ENCODE measurements at places on chromosomes 6 and 20.

GRCh38 chr20:44496976-44497375 lies 21.3 kb downstream of the TTPAL start:
- DNase-seq = peak; percentile 67

DNA sequence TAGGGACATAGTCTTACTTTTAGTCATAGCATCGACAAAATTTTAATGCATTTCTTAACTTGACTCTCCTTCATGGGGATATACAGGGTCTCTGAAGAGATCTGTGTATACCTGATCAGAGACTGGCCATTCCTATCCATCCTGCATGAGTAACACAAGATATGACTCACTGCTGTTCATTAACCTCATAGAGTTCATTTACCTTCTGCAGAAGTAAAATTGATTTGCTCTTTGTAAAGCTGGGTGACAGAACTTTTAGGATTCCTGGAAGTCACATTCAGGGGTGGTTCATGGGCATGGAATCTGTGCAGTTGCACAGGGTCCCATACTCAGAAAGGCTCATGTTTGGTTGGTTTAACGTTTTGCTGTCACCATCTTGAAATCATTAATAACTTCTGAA lies 53.2 kb downstream of the PDE7B start:
- no peak for DNase-seq

DNA sequence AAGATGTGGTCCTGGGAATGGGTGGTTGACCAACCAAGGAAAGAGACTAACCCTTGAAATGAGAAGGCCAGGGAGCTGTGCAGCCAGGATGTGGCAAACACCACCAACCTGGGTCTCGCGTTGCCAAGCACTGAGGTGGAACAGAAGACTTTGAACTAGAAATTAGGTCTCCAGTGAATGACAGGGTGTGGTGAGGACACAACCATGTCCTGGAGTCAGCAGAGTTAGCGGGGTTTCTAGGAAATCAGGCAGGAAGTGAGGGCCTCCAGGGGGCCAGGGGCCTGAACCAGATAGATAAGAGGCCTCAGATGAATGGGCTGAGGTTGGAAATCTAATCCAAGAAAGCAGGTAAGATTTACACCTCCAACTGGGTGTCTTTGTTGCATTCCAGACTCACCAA lies 353.3 kb upstream of the ARID1B start:
- no peak for DNase-seq

DNA sequence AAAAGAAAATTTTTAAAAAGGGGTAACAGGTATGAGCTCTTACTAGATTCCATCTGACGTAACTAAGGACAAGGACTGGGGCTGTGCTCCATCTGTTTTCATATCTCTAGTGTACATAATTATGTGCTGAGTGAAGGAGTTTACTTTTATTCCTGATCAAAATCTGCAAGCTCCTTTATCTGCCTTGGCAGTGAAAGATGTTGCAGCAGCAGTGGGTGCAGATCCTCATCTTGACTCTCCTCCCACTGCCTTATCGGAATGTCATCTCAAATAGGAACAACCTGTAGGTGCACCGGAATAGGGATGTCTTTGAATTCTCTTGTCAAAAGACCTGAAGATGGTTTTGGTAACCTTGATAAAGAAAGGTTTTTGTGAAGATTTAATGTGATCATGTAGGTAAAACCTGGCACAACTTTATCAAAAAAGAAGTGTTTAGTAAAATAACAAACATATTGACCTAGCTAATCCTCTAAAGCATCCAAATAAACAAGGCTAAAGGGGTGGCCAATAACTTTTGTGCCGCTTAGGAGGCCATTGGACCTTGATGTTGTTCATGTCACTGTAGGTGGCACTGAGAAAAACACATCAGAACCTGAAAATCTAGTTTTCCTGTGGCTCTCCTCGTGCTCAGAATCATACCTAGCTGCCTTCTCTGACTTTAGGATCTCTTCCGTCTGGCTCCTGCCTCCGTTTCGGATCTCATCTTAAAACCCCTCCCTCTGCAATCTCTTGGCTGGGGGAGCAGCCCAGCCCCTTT lies 19.0 kb upstream of the SLC16A10 start:
- no peak for DNase-seq

- no peak for DNase-seq
These were observed 1.4 kb downstream of the PHACTR1 start for GRCh38 chr6:12718015-12718414.

DNA sequence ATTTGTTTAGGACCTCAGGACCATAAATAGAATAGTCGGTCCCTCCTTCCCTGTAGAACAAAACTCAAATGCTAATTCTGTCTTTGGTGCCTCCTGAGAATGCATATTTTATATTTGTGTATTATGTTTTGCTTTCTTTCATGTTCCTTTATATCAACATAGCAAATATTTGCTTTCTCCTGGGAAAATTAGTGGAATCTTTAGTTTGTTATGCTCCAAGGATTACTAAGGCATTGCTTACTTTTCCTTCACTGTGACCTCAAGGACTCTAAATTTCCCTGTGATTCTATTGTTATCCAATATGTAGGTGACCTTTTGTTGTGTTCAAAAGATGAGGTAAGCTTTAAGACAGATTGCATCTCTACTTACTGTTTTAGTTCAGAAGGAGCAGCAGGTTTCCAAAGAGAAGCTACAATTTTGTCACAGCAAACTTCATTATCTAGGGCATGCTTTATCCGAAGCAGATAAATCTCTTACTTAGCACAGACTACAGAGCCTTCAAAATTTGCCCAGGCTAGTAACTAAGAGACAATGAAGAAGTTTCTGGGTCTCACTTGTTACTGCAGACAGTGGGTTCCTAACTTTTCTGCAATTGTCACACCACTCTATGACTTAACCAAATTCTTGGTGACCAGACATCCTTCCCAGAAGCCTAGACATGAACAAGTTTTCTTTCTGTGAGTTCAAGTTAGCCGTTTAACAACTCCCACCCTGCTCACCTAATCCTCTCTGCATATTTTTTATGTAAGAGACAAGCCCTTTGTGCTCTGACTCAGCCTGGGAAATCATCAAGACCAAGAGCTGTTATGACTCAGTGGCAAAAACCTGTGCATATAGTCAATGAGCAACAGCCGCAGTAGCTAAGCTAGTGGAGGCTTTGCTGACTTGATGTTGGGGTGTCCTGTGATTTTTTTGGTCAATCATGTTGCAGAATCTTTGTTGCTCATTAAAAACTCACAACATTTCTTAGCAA lies 378.8 kb downstream of the QKI start:
- peak; percentile 28 for DNase-seq

- DNase-seq = no peak
These were observed 401 bp downstream of the SLC32A1 start for GRCh38 chr20:38724626-38725147.

GRCh38 chr20:11389186-11389585 lies 528.5 kb upstream of the BTBD3 start:
- DNase-seq = no peak

GRCh38 chr20:15332711-15333160 lies 995.3 kb upstream of the FLRT3 start:
- no peak for DNase-seq

DNA sequence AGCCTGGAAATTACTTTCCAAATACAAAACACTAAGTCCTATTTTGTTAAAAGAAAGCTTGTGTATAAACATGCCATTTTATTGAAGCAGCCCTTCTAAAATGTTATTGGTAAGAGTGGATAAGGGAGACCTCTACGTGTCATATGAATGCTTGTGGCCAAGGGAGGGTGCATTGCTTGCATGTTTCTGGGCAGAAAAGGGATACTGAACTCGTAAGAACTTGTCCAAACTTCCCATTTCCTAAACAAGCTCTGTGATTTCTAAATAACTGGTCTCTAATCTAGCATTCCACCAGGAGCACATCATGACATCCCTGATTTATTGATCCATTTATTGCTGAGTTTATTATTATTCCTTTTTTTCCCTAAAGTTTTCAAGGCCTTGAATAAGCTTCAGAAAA lies 474.1 kb downstream of the CD109 start:
- DNase-seq = peak; percentile 85

DNA sequence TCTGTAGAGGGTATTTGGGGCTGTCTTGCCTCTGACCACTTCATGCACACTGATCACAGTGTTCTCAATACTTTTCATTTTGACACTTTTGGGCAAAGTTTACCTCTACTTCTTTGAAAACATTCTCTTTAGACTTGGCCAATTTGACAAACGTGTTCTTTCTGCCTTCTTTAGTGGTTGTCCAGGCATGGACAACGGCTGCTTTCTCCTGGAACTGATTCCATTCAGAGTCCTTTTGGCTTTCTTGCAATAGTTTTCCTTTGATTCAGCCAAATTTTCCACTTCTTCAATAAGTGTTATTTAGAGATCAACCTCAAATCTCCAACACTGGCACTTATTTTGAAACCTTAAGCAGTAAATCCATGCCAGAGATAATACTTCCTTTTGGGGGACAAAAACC lies 6.7 kb upstream of the CST9 start:
- DNase-seq = no peak

GRCh38 chr20:63442100-63442493 lies 30.4 kb downstream of the KCNQ2 start:
- no peak for DNase-seq

DNA sequence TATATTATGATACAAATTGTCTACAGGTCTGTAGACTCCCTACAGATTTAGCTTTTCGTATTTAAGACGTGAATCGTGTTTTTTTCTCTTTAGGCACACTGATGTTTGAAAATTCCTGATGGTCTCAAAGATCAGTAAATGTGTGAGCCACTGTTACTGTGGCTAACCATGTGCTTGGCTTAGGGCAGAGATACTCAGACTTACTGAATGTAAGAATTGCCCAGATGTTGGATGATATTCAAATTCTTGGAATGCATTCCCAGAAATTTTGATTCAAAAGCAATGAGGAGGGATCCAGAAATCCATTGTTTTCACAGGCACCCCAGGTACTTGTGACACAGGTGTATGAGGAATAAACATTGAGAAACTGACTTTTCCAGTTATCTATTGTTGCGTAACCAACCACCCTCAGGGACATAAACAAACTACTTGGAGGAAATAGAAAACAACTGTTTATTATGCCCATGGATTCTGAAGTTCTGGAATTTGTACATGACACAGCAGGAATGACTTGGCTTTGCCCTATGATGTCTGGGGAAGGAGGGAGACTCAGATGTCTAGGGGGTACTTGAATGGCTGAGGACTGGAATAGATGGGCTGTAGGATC lies 339.6 kb upstream of the CITED2 start:
- no peak for DNase-seq

- no peak for DNase-seq
These were observed 8.8 kb upstream of the MOG start for GRCh38 chr6:29647927-29648642.

- no peak for DNase-seq
These were observed 138.6 kb downstream of the KHDC1L start for GRCh38 chr6:73086726-73087125.

- no peak for DNase-seq
These were observed 14.9 kb upstream of the MAPK13 start for GRCh38 chr6:36115412-36115811.

GRCh38 chr6:1593958-1594314 lies 15.8 kb upstream of the FOXC1 start:
- no peak for DNase-seq

- DNase-seq = peak; percentile 24
These were observed 11.0 kb downstream of the TBPL1 start for GRCh38 chr6:133964052-133964451.

- no peak for DNase-seq
These were observed 152.2 kb downstream of the TFAP2B start for GRCh38 chr6:50970908-50971307.

DNA sequence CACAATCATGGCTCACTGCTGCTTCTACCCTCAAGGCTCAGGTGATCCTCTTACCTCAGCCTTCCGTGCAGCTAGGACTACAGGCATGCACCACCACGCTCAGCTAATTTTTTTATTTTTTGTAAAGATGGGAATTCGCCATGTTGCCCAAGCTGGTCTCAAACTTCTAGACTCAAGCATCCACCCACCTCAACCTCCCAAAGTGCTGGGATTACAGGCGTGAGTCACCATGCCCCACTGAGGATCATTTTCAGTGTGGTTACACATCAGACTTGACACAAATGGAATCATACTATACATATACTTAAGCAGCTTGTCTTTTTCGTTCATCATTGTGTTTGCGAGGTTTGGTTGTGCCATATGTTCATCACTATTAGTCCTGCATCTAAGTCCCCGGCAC lies 26.6 kb downstream of the ZC3H12D start:
- no peak for DNase-seq

GRCh38 chr6:9851006-9851405 lies 563.9 kb downstream of the TFAP2A start:
- DNase-seq = no peak

DNA sequence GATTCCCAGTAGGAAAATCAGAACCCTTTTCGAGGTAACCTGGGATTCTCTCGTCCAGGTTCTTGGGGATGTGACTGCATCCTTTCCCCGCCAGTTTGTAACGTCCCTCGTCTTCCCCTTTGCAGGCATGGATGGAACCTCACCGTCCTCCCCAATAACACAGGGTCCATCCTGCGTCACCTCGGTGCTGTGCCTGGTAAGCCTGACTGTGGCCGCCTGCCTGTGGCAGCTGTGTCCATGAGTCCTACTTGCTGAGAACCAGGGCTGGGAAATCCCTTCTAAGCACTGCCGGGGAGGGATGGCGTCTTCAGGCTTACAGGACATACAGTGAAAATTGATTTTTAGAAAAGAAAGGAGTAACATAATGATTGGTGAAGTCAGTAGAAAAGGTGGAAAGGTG lies 155.6 kb downstream of the DTNBP1 start:
- DNase-seq = no peak

- DNase-seq = no peak
These were observed 67.6 kb downstream of the SLC22A2 start for GRCh38 chr6:160190973-160191372.

DNA sequence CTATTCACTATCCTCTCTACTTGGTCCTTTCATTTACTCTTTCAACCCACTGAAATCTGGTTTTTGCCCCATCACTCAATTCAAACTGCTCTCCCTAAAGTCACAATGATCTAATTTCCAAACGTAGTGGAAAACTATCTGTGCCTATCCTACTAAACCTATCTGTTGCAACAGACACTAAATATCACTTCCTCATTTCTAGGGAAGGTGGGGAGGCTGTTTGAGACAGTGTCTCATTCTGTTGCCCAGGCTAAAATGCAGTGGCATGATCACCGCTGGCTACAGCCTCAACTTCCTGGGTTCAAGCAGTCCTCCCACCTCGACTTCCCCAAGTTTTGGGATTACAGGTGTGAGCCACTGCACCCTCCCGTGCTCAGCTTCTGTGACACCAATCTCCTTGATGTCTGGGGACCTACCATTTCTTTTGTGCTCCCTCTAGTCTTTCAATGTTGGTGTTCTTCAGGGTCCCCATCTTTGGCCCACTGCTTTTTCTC lies 8.8 kb downstream of the RANBP9 start:
- DNase-seq = no peak

DNA sequence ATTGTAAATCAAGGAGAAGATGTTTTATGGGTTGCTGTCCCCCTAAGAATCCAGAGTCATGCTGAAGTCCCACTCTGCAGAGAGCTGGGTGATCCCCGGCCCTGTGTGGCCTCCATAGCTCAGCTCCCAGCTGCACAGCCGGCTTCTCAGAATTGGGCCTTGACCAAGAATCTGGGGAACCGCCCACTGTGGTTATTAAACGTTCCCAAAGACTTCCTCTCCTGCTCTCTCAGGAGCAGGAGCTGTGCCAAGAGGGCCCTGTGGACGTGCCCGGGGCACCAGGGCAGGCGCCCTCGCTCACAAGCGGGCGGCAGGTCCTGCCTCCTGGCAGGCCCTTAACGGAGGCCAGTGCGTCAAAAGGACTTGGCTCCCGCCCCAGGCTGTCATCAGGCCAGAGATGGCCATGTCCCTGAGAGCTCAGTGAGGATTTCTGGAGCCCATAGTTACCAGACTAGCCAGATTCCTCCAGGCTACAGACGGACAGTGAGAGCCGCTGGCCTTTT lies 30.4 kb downstream of the ZC3H12D start:
- DNase-seq = peak; percentile 68
